GM12878 (cell line): ENCODE measurements at places on chromosomes 3 and 15. TPM values are rescaled to one million over a fixed set of nuclear protein-coding genes. Genes with fewer than 3 reads are reported as not detected.

FAM219B gene
- total RNA-seq, result 41.6 and 53.2 TPM in 2 replicates

CYP11A1 gene
- 0.29 and 0.69 TPM in 2 replicates for total RNA-seq

CLDN16 gene
- 3.2 and 3.6 TPM in 2 replicates for total RNA-seq

DLL4 gene
- total RNA-seq, result 0.08 TPM in 1 of 2 replicates, not detected in the other

ARRDC4 gene
- 0.10 and 0.11 TPM in 2 replicates for total RNA-seq

CCK gene
- not detected in 2 replicates for total RNA-seq

GOLGA8K gene
- total RNA-seq, result not detected in 2 replicates

TMEM44 gene
- 7.3 and 8.4 TPM in 2 replicates for total RNA-seq

PCBP4 gene
- 13.3 and 14.5 TPM in 2 replicates for total RNA-seq

TRMT10C gene
- total RNA-seq, result 32.3 and 34.7 TPM in 2 replicates
